ENCODE measurements at places on chromosomes 1 and 21.

GRCh38 chr1:170885551-170885950 is 49.8 kb upstream of the MROH9 start:
- no peak for DNase-seq

DNA sequence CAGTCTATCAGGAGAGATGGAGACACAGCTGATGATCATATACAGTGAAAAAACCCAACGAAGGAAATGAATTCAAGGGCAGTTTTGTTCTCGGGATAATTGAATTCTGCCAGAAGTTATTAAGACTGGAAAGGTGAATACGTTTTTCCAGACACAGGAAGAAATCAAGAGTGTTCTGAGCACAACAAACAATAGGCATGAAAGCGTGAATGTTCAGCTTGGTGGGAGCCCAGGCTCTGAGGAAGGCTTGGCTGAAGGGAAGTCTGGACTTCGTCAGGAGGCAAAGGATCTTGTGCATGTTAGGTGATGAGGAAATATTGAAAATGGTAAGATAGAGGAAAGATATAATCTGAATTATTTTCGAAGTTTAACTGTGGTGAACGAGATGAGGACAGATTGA is 50.4 kb downstream of the CYYR1 start:
- no peak for DNase-seq

GRCh38 chr1:40014812-40015594 is 25.5 kb upstream of the CAP1 start:
- no peak for DNase-seq

- DNase-seq: no peak
Observed at GRCh38 chr1:7893529-7894180, 40.8 kb upstream of the UTS2 start.

GRCh38 chr21:38965910-38966504 is 160.3 kb downstream of the ETS2 start:
- DNase-seq: no peak

DNA sequence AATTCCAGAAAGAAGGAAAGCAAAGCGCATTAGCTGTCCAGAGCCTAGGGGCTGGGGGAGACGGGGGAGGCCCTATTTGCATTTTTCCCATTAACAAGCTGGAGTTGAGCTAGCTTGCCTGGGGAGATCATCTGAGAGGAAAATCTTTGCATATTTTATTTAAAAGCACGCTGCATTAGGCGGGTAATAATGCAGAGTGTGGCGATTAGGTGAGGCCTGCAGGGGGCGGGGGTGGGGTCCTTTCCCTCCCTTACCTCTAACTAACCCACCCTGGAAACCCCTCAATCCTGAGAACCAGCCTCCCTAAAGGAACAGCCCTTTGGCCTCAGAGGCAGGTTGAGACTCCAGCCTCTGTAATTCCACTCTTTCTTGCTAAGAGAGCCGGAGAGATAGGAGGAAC is 16.2 kb downstream of the C1orf216 start:
- no peak for DNase-seq

DNA sequence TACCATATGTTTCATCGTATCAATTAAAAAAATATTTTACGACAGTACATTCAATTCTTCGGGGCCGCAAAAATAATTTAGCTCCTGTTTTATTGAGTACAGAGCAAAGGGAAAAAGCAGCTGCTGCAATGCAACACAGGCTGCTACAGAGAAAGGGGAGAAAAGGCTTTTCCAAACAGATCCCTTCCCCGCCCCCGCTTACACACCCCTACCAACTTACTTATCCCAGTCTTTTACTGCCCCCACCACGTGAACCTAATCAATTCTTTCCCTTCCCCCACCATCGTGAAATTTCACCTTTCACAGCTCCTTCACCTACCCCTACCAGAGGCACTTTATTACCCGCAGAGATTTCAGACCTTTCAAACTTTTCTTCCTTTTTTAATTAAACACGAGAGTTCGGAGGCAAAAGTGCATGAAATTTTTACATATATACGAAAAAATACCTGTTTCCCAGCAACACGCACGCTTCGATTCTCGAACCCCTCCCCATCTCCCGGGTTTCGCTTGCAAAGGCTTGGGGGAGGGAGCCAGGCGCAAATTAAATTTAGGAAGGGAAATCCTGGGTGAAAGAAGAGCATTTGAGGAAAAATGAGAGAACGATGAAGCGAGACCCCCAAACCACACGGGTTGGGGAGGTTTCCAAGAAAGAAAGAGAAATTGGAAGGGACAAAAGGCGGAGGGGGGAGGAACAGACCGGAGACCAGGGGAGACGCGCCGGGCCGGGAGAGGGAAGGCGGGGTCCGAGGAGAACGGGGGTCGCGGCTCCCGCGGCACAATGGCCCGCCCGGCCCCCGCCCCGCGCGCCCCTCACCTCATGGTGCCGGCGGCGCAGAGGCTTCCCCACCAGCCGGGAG is 823 bp downstream of the ENAH start:
- no peak for DNase-seq

DNA sequence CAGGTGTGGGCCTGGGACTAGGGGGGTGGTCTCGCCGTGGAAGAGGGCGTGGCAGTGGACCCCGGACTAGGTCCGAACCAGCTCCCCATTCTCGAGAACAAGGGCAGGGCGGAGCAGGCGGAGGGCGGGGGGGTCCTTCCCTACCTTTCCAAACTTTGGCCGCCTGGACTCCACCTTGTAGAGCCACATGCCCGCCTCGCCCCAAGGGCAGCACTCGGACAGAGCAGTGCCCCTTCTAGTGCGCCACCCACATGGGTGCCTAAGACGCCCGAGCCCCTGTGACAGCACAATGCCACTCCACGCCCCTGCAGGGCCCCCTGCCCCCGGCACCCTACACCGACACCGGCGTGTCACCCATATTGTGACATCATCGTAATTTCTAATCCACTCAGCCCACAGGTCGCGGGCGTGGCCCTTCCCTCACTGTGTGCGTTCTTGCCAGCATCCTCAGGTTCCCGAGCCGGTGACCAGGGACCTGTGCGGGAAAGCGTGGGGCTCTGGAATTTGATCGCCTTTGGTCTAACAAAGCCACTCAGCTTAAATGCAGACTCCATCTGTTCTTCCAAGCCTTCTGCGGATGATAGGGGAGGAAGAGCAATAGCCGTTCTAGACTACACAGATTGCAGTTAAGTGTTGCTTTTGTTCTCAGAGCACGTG is 553 bp upstream of the STMN1 start:
- peak; percentile 17 for DNase-seq

DNA sequence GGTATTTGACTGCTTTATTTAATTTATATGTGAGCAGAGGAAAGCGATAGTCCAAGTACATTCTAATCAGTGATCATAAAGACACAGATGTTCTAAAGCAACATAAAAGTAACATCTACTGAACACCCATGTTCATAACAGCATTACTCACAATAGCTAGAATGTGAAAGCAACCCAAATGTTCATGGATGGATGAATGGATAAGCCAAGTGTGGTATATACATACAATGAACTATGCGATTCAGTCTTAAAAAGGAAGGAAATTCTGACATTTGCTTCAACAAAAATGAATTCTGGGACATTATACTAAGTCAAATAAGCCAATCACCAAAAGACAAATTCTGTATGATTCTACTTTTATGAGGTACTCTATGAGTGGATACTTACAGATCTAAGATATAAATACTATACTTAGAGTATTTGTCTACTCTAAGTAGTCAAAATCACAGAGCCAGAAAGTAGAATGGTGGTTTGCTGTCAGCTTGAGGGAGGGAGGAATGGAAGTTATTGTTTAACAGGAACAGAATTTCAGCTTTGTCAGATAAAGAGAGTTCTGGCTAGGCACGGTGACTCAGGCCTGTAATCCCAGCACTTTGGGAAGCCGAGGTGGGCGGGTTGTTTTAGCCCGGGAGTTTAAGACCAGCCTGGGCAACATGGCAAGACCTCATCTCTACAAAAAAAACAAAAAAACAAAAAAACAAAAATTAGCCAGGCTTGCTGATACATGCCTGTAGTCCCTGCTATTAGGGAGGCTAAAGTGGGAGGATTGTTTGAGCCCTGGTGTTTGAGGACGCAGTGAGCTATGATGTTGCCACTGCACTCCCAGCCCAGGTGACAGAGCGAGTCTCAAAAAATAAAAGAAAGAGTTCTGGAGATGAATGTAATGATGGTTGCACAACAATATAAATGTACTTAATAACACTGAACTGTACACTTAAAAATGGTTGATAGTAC is 79.7 kb upstream of the ARHGAP29 start:
- DNase-seq: no peak

DNA sequence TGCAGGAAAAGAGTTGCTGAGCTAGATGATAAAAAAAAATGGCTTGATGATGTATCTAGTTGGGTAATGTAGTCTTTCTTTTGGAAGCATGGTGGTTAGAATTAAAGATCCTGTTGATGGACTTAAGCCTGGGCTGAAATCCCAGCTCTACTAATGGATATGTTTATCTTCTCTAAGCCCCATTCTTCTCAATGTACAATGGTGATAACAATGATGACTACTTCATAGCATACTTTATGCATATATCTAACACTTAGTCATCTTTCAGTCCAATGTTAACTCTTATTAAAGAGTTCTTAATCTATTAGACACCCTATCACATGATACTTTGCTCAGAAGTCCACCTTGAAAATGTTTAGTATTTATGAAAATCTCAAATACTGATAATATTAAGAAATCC is 189.5 kb downstream of the PLA2G4A start:
- DNase-seq: no peak
